ENCODE measurements at places on chromosomes 5 and 9. TPM values are rescaled to one million over a fixed set of nuclear protein-coding genes. Genes with fewer than 3 reads are reported as not detected.
A peak's percentile ranks its signal among the peaks of the same experiment; 100 is the strongest.

DNA sequence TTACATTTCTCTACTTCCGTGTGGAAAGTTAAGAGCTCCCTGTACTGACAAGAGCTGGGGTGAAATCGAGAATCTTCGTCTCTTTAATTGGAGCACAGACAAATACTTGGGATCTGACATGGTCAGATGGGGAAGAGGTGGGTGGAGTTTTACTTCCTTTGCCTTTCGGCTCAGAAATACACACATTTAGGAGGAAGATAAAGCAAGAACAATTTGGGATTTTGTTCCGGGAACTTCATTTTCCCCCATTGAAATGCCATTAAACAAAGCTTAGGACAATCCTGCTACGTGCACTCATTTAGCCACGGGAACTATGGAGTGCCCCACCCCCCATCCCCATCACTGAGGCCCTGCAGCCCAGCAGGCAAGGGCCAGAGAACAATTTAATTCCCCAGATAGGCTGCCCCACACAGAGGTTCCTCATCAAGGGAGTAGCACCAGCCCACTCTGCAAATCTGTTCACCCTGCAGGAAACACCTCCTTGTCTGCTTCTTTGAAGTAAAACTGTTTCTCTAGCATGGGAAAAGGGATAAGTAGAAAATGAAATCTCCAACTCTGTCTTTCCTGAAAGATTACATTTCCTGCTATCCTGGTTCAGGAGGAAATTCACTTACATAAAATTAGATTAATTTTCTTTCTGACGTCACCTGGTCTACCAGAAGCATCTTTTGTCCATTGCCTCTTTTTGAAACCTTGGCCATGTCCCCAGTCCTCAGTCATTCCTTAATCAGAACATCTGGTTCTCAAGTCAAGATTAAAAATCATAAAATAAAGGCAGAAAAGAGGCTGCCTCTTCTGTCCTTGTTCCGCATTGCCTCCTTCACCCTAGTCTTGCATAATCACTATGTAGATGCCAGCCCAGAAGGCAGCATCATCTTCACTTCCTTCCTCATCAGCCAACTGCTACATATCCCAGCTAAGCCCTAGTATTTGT, 206.4 kb downstream of the ENC1 start:
- DNase-seq: no peak

- no peak for DNase-seq
Measured at GRCh38 chr5:145855763-145856267, 17.0 kb downstream of the GRXCR2 start.

DNA sequence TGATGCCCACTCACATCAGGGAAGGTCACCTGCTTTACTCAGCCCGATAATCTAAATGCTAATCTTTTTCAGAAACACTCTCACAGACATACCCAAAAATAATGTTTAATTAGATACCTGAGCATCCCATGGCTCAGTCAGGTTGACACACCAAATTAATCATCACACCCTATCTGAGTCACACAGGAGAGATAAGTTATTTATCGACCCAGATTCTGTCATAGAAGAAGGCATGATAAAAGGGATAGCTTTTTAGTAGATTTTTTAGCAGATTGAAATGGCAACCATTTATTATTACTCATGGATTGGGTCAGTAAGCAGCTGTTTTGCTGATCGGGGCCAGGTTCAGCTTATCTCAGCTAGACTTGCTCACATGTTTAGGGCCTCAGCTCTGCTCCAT, 97.8 kb upstream of the TYRP1 start:
- no peak for DNase-seq

GRCh38 chr5:123094919-123095797, 6.1 kb downstream of the PRDM6 start:
- peak; percentile 73 for DNase-seq

DNA sequence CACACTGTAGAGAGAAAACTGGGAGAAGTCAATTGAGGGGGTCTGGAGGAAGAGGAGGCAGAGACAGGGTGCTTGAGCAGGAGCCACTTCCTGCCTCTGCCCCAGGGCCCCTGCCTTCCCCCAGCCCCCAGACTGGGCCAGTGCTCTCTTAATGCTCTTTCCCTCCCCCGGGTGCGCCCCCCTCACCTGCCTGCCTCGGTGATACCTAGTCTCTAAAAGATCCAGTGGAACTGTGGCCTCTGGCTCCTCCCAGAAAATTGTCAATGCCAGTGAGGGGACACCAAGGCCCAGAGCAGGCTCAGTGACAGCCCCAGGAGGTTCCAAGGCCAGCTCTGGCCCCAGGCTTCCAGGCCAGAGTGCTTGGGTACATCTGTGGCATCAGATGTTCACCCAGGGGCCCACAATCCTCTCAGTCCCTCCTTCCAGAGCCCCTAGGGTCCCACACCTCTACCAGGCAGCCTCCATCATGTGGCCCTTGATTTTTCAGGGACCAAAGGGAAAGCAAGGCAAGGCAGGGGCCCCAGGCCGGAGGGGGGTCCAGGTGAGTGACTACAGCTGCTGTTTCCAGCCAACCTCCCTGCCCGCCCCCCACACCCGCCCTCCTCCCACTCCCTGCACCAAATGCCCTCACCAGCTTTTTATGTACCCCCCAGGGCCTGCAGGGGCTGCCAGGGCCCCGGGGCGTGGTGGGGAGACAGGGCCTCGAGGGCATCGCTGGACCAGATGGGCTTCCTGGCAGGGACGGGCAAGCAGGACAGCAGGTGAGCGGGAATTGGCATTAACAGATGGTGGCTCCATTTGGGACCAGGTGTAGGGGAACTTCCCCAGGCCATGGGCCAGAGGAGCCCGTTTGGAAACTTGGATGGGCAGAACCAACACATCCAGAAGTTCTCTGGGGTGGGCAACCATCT, 33.1 kb upstream of the ORM1 start:
- peak; percentile 46 for DNase-seq

DNA sequence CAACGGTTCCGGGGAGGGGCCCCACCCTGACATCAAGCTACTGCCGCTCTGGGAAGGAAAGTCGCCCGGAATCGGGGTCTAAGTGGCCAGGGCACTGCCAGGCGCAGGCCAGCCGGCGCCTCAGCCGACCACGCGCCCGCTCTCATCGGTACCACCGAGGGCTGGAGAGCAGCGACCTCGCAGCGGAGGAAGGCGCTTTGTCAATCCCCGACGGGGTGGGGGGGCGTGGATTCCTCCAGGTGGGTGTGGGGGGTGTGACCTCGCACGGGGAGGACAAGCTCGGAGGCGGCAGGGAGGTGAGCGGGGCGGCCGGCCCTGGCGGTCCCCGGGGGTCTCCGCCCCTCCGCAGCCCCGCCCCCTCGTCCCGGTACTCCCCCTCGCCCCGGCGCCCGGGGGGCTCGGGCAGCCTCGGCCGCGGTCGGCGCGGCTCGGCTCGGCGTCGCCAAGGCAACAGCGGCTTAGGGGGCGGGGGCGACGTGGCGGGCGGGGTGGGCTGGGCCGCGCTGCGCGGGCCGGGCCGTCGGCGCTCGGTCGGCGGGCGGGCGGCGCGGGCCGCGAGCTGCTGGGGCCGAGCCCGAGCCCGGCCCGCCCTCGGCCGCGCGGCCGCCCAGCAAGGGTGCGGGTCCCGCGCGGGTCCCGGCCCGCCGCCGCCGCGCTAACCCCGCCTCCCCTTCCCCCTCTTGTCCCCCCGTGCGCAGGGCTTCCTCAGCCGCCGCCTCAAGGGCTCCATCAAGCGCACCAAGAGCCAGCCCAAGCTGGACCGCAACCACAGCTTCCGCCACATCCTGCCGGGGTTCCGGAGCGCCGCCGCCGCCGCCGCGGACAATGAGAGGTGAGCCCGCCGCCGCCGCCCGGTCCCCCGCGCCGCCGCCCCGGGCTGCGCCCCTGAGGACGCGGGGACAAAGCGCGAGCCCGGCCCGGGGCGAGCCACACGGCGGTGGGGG, 47.5 kb downstream of the DAB2IP start:
- peak; percentile 90 for DNase-seq

- DNase-seq: peak; percentile 78
Measured at GRCh38 chr9:36862206-36863145, 171.6 kb downstream of the PAX5 start.

DNA sequence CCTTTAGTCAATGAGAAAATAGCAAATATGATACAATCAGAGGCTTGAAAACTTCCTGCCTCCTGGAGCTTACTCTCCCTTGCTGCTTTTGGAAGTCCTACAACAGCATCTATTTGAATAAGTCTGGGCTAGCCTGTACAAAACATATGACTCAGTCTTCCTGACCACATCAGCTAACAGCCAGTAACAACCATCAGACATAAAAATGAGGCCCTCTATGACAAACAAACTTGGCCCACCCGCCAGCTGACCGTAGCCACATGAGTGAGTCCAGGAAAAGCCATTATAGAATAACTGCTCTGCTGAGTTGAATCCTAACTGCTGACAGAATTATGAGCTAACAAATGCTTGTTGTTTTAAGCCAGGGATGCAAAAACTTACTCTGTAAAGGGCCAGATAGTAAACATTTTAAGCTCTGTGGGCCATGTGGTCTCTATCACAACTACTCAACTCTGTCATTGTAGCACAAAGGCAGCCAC, 347.6 kb downstream of the PTPRD start:
- no peak for DNase-seq

Gene SPARC
- total RNA-seq: 913 TPM

- DNase-seq: no peak
Measured at GRCh38 chr5:123844873-123845272, 332.9 kb downstream of the CSNK1G3 start.

- DNase-seq: peak; percentile 56
Measured at GRCh38 chr9:127166651-127167524, 44.5 kb upstream of the ANGPTL2 start.

GRCh38 chr5:55604611-55605067, 69.9 kb upstream of the PLPP1 start:
- no peak for DNase-seq

- DNase-seq: no peak
Measured at GRCh38 chr9:111442360-111443027, 41.7 kb downstream of the ECPAS start.

- DNase-seq: no peak
Measured at GRCh38 chr5:142810081-142810480, 39.9 kb downstream of the ARHGAP26 start.

Gene SLC23A1
- not detected for total RNA-seq

Gene MARVELD2
- total RNA-seq: 0.56 TPM

DNA sequence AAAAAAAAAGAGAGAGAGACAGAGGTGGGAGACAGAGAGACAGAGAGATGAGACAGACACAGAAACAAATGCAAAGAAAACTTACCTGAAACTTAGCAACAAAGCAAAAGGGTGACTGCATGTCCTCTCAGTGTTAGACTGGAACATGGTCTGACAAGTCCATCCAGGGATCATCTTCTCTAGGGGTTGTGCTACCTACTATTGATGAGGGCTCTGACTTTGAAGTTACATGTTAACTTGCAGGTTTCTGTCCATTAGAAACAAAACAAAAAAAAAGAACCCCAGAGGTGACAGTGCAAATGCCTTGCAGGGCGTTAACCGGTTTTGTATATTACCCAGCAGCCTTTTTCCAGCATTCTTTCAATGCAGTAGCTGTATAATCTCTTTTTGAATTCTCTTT, 13.6 kb upstream of the SPARC start:
- DNase-seq: no peak

DNA sequence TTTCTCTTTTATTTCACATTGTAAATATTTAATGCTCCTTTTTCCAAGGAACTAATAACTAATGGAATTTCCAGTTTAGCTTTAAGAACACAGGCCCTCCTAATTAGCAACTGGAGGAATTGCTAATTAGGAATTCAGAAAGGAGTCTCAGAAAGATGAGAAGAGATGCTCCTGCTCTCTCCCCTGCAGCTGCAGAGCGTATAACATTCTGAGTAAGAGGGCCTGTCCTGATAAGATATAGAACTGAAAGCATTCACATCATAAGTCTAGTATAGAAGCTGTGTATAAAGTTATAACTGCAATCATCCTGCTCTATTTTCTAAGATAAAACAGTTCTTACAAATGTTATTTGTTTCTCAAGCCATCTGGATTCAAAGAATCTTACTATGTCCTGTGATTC, 83.2 kb downstream of the DTWD2 start:
- no peak for DNase-seq

- DNase-seq: no peak
Measured at GRCh38 chr5:124103671-124104070, 591.7 kb downstream of the CSNK1G3 start.

- DNase-seq: no peak
Measured at GRCh38 chr5:170818232-170818631, 34.7 kb downstream of the GABRP start.

Gene PPP1R2B
- not detected for total RNA-seq

GRCh38 chr5:173868096-173868880, 19.9 kb upstream of the CPEB4 start:
- DNase-seq: no peak

GRCh38 chr5:146877783-146878475, 628 bp downstream of the PPP2R2B start:
- no peak for DNase-seq

DNA sequence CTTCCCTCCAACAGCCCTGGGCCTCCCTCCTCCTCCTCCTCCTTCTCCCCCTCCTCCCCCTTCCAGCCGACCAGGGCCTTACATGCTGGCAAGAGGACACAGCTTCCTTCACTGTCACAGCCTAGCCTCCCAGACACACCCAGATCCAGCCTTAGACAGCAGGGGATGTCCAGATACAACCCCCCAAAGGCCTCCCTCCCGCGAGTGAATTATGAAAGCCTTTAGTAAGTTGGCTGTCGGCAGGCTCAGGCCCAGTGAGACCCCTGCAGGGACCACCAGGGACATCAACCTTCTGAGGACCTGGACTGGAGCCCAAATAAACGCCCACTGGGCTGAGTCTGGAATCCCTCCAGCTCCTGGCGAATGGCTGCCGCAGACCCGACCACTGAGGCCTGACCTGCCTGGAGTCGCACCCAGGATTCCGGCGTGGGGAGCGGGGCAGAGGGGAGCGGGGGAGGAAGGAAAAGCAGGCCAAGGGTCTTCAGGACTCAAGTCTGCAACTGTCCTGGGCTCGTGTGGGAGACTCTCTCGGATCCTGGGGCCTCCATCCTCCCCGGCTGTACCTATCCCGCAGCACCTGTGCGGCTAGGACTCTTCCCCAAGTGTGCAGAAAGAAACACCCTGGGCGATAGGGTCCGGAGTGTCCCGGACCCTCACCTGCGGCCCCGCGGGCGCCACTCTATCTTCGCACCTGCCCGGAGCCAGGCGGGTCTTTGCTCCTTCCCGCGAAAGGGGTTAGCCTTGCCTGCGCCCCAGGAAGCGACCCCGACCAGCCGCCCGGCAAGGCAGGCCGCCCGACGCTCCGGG, 705 bp downstream of the SEPTIN8 start:
- no peak for DNase-seq

Gene GFRA3
- total RNA-seq: 0.43 TPM

- DNase-seq: no peak
Measured at GRCh38 chr9:83339435-83339834, 198.8 kb downstream of the FRMD3 start.

GRCh38 chr5:140642718-140643117, 3.5 kb downstream of the TMCO6 start:
- DNase-seq: peak; percentile 81

DNA sequence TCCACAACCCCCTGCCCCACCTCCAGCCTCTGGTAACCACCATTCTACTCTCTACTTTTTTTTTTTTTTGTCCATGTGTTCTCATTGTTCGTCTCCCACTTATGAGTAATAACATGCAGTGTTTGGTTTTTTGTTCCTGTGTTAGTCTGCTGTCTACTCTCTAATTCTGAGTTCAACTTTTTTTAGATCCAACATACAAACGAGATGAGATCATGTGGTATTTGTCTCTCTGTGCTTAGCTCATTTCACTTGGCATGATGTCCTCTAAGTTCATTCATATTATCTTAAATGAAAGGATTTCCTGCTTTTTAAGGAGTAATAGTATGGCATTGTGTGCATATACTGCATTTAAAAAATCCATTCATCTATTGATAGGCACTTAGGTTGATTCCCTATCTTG, 130.9 kb downstream of the NMUR2 start:
- DNase-seq: no peak

Gene DMAC1
- total RNA-seq: 35.6 TPM

Data from posterior vena cava (tissue), 2 donors.